ENCODE measurements at places on chromosomes 16 and 17.

GRCh38 chr17:48559840-48560817, 15.2 kb upstream of the HOXB2 start:
- DNase-seq, result no peak

DNA sequence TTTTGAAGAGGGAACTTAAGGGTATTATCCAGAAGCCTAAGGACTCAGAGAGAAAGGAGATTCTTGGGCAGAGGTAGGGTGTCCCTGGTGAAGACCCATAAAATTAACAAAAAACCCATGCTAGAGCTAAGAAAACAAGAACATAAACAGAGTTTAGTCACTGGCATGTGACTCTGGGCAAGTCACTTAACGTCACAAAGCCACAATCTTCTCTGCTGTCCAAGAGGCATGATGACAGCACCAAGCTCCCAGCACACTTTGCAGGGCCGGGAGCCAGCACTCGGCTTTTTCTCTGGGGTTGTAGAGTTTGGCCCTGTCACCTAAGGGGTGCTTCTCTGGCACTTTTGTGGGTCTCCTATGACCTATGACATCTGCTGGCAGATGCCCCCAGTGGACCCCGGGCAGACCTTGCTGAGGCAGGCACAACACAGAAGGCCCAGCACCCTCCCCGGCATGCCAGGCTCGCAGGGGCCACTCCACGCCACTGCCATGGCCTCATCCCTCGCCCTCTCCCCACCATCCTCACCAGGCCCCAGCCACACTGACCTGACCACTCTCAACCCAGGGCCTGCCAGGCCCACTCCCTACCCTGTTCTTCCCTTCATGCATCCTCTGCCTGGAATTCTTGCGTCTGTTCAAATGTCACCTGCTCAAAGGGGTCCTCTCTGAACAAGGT, 69.8 kb downstream of the DYNLRB2 start:
- no peak for DNase-seq

GRCh38 chr17:55413825-55414489, 7.7 kb downstream of the MMD start:
- DNase-seq, result no peak

GRCh38 chr17:63929860-63930766, 2.0 kb downstream of the CD79B start:
- DNase-seq, result no peak

DNA sequence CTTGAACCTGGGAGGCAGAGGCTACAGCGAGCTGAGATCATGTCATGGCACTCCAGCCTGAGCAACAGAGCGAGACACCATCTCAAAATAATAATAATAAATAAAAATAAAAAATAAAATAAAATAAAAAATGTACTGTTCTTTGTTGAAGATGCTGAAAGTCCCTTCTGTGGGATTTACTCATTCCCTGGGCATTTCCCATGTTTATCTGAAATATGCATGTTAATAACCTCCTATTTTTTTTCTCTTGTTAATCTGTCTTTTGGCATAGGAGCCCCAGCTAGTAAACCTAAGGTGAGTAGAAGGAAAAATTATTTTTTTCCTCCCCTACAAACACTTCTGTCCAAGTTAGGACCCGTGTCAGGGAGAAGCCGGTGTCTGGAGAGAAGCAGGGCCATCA, 34.4 kb downstream of the TMEM92 start:
- no peak for DNase-seq

- no peak for DNase-seq
These were observed 234.6 kb downstream of the TMEM114 start for GRCh38 chr16:8355675-8356074.

- no peak for DNase-seq
These were observed 93.0 kb downstream of the SKAP1 start for GRCh38 chr17:48336986-48337385.

DNA sequence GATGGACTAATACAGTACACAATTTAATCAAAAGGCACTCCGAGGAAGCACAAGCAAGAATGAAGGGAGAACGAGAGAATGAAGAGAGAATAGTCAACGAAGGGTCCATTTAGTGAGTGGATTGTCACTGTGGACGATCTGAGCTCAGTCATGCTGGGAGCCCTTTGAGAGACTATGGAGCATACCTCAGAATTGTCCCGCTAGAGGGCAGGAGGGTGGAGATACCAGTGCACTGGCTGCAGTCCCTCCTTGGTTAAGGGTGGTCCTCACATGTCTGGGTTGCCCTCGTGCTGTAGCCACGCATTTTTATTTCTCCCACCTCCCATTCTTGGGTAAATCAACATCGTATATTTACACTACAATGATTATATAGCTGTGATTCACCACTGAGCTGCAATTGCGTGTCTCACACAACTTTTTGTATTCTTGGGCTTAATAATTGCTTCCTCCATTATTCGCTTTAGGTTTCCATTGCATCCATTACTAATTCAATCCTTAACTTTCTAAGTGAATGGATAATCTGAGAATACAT, 33.2 kb upstream of the FAM20A start:
- peak; percentile 29 for DNase-seq

GRCh38 chr17:41474863-41475262, 6.1 kb downstream of the KRT35 start:
- no peak for DNase-seq

- DNase-seq, result no peak
These were observed 45.7 kb upstream of the FAM20A start for GRCh38 chr17:68646626-68647526.

GRCh38 chr17:82964851-82965341, 114.5 kb upstream of the METRNL start:
- no peak for DNase-seq

DNA sequence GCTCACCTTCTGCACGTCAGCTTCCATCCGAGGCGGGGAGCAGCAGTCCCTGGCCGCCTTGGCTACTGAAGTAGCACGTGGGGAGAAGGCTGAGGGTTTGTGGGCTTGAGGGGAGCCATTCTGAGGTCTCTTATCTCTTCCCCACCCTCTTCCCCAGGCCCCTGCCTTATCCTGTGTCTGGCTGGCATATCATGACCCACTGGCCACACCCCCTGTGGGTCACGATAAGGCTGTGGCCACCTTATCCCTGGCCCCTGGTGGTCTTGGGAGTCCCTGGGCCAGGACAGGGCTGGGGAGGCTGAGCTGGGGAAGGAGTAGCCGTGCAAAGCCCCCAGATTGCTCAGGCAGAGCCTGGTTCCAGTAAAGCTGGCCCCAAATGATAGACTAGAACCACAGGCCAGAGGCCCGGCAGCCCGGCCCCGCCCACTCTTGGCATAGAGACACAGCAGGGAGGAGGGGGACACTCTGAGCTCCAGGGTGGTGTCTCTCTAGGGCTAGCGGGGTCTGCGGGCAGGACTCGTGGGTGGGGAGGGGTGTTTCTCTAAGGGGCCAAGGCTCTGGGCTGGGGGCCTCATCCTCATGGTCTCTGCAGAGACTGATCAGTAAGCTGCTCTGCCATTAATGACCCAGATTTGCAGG, 7.6 kb downstream of the SPNS2 start:
- DNase-seq, result peak; percentile 45

- no peak for DNase-seq
These were observed 498 bp downstream of the IGFALS start for GRCh38 chr16:1792836-1793577.

GRCh38 chr17:17497845-17498520, 1.8 kb upstream of the RASD1 start:
- DNase-seq, result no peak

GRCh38 chr16:70429888-70430666, 8.8 kb downstream of the ST3GAL2 start:
- no peak for DNase-seq

DNA sequence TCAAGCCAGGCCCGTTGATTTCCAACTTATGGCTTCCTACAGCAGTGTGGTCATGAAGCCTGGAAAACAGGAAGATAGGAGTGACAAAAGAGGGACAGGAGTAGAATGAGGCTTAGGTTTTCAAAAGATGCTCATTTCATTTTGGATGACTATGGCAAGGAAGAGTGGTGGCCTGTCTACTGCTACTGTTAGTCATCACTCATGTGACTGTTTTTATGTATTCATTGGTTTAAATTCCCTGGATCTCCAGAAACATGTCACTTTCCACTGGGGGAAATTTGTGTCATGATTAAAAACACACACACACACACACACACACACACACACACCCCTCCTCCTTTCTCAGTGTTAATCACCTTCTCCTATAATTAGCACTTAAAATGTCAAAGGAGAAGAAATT, 1.1 kb upstream of the CYLD start:
- no peak for DNase-seq

- DNase-seq, result peak; percentile 19
These were observed 46.4 kb upstream of the SDK2 start for GRCh38 chr17:73690676-73691075.
